ENCODE measurements at places on chromosomes 16 and 17. TPM values are rescaled to one million over a fixed set of nuclear protein-coding genes. Genes with fewer than 3 reads are reported as not detected.
A peak's percentile ranks its signal among the peaks of the same experiment; 100 is the strongest.

GRCh38 chr17:79531191-79532095 lies 79.4 kb downstream of the RBFOX3 start:
- no peak for DNase-seq

DNA sequence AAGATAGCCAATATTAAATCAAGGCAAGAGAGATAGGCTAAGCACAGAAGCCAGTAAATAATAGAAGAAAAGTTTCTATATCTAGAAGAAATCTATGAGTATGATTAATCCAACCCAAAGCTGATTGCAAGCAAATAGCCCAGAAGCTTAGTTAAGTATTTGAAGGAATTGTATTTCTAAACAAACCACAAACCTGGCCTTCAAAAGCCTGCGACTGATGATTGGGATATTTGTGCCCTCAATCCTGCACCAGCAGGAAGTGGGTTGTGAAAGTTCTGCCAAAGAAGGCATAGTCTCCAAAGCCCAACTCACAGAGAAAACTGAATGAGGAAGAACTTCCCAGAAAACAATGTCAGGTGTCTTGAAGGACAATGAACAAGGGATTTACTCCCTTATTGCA lies 114.5 kb upstream of the C17orf78 start:
- no peak for DNase-seq

GRCh38 chr17:77420804-77421629 lies 280.2 kb downstream of the SEC14L1 start:
- peak; percentile 58 for DNase-seq

DNA sequence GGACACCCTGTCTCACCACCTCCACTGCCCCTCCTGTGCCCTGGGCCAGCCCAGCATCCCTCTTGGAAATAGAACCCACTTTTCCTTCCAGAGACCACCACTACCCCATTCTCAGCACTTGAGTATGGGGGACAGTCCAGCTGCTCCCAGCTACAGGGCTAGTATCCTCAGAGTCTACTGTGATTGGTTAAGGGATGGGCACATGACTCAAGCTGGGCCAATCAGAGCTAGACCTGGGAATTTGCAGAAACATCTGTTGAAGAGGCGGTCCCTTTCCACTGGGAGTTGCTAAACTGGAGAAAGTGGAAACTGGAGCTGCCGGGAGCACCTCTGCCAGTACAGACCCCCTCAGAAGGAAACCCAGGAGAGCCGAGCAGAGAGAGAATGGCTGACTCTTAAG lies 156.6 kb downstream of the GSG1L start:
- no peak for DNase-seq

DNA sequence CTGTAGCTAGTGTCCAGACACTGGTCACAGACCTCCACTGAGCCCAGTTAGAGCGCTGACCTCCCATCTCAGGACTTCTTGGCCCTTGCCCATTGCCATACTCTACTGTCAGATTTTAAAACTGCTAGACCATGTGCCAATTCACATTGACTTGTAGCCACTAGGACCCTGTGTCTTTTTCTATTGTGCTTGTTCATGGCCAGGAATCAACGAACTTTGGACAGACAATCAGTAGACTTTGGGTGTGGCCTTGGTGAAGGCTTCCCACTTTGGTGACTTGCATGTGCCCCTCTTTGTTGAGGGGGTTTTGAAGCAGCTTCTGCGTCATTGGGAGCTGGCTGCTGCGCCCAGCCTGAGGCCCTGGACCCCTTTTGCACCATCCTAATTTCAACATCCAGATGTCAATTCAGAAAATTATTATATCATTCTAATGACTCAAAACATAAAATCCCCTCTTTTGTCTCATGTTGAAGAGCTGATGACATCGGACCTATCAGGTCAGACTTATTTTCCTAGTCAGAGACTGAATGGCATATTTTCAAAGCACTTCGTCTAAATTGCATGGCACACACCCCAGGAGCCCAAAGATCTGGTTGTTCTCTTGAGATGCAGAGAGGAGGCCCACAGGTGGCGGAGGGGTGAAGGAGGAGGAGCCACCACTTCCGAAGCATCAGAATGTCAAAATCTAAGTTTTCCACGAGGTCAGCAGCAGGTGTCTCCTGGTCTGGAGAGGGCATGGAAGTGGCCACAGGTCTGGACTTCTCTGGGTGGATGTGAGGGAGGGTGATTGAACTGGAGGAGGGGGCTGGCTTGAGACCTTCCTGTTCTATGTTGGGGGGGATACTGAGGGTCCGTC lies 93.4 kb upstream of the CBX4 start:
- no peak for DNase-seq

GRCh38 chr16:8878523-8878911 lies 3.6 kb upstream of the LITAFD start:
- peak; percentile 53 for DNase-seq

- no peak for DNase-seq
Observed at GRCh38 chr17:39863918-39864746, at the start of gene IKZF3. Gene IKZF3, minus strand, starts transcription at chr17:39864312. Its CDS starts 186 bp downstream, at chr17:39864126.

- DNase-seq, result no peak
Observed at GRCh38 chr16:80025236-80025635, 424.7 kb upstream of the MAF start.

DNA sequence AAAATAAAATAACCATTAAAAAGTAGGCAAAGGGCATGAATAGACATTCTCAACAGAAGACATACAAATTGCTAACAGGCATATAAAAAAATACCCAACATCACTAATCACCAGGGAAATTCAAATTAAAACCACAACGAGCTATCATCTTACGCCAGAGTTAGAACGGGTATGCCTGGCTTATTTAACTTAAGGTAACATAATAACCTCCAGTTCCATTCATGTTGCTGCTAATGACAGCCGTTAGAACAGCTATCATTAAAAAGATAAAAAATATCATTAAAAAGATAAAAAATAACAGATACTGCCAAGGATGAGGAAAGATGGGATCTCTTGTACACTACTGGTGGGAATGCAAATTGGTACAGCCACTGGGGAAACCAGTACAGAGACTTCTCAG lies 89.3 kb downstream of the GAS7 start:
- no peak for DNase-seq

- DNase-seq, result no peak
Observed at GRCh38 chr16:69049603-69050375, 55.7 kb upstream of the HAS3 start.

- DNase-seq, result no peak
Observed at GRCh38 chr16:86929057-86929871, 350.9 kb downstream of the FOXL1 start.

DNA sequence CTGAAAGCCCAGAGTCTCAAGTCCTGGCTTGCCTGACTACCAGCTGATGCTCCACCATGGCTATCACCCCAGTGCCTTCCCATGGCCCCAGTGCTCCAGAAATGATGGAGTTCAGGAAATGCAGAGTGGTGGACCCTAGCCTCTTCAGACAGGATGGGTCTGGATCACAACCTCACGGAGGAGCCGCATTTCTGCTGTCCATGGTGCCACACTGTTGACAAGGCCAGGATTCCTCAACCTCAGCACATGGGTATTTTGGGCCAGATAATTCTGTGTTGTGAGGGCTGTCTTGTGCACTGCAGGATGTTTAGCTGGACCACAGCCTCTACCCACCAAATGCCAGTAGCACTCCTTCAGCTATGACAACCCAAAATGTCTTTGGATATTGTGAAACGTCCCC lies 6.7 kb upstream of the CRHR1 start:
- no peak for DNase-seq

- DNase-seq, result no peak
Observed at GRCh38 chr17:82227629-82228277, 1.1 kb upstream of the SLC16A3 start.

DNA sequence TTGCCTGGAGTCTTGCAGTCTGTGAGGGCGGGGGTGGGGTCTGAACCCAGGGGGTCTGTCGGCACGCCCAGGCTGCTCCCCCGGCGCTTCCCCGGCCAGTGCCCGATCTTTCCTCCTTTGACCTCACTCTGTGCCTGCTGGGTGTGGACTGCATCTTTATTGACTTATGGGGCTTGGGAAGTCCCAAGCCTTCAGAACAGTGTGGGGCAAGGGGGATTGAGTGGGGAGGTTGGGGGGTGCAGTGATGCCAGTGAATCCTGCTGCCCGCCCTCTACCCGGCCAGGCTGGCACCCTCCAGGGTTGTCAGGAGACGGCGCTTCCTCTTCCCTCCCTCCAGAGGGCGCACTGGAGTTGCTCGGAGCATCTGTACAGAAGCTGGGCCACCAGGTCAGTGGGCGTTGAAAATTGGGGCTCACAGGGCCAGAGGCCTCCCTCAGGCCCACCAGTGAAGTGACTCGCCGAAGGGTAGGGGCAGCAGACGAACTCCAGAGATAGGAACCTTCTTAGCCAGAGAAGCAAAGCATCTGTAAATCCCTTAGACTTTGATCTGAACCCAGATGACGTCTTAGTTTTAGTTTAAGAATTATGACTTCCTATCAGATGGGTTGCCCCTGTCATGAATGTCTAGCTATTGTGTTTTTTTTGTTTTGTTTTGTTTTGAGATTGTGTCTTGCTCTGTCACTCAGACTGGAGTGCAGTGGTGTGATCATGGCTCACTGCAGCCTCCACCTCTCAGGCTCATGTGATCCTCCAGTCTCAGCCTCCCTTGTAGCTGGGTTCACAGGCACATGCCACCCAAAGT lies 184.8 kb upstream of the CIBAR2 start:
- DNase-seq, result no peak

CBX4 gene
- polyA plus RNA-seq, result 8.0 TPM

RAMP2 gene
- 1.7 TPM for polyA plus RNA-seq

TBC1D3H gene
- not detected for polyA plus RNA-seq

GPS1 gene
- 131 TPM for polyA plus RNA-seq

TNP2 gene
- not detected for polyA plus RNA-seq

CAPNS2 gene
- 0.12 TPM for polyA plus RNA-seq

GNAO1 gene
- polyA plus RNA-seq, result 6.2 TPM

UTS2R gene
- not detected for polyA plus RNA-seq

CLEC19A gene
- not detected for polyA plus RNA-seq

PTGES3L gene
- 3.3 TPM for polyA plus RNA-seq

MAPT gene
- polyA plus RNA-seq, result 0.16 TPM

Data from BJ (cell line).